AG10803 (cell line): ENCODE measurements at places on chromosomes 6 and 20.

DNA sequence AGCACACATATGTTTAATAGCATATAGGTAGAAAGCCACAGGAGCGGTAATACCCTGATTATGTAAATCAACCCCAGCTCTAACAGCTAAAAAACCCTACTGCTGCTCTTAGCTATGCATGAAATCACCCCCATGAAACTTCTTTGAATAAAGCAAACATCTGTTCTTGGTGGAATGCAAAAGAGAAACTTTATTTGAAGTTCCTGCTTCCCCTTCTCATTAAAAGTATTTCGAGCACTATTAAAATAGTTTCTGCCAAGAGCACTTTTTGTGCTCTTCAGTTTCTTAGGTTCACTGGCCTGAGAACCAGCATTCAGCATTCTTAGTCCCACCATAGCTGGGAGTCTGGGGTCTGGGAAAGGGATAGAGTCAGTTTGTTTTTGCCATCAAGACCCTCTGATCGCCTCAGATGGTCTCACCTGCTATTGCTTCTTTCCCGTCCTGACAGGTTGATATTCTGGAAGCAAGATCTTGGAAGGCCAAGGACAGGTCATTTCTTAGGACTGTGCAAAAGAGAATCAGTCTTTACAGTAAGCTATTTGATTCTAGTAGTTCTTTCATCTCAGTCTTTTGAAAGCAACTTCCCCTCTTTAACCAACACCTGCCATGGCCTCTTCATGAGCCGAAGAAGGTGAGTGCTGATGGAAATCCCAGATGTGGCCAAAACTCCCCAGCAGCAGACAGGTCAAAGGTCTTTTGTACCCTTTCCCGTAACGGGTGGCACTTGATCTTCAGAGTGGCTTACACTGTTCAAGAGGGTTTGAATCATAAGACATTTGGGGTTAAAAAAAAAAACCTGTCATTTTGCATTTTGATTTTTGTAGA, 76.5 kb upstream of the TMEM170B start:
- DNase-seq = no peak

DNA sequence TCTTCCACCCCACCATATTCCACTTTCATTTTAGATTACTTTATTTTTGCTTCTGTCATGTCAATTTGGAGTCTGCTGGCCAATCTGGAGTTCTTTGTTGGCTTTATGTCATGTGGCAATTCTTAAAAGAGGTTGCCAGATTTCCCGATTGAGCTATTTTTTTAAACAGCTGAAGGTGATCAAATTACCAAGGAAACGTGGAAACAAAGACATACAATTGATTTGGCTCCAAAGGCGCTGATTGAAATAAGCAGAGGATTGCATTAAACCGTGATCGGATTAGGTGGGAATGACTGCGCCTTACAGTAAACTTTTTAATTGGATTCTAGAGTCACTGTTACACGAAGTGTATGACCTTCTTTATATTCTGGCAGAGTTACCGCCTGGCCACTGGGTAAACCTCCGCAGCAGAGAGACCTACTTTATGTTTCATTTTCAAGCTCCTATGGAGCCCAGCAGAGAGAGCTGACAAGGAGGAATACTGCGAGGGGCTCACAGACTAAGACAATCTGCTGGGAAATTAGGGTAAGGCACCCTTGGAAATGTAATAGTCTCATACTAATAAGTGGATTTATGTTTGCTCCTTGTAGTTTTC, 37.9 kb downstream of the SIM1 start:
- DNase-seq = peak; percentile 17

DNA sequence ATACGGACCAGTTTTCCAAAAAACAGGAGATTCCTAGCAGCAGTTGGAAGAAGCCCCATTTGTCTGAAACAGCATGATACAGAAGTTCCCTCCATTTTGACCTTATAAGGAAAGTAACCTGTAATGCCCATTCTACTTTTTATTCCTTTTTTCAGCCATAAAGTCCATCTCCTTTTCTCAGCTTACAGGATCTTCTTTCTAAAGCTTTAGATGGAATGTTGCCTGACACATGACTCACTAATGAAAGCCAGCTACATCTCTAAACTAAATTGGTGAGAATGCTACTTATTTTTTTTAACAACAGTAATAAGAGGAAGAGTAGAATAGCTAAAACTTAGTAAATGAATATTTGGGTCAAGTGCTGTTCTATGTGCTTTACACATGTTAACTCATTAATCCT, 234.1 kb downstream of the CDH26 start:
- DNase-seq = peak; percentile 52

GRCh38 chr6:166643891-166644590, 17.0 kb upstream of the RPS6KA2 start:
- DNase-seq = no peak

GRCh38 chr6:166565084-166565967, 21.2 kb downstream of the RAMACL start:
- no peak for DNase-seq

DNA sequence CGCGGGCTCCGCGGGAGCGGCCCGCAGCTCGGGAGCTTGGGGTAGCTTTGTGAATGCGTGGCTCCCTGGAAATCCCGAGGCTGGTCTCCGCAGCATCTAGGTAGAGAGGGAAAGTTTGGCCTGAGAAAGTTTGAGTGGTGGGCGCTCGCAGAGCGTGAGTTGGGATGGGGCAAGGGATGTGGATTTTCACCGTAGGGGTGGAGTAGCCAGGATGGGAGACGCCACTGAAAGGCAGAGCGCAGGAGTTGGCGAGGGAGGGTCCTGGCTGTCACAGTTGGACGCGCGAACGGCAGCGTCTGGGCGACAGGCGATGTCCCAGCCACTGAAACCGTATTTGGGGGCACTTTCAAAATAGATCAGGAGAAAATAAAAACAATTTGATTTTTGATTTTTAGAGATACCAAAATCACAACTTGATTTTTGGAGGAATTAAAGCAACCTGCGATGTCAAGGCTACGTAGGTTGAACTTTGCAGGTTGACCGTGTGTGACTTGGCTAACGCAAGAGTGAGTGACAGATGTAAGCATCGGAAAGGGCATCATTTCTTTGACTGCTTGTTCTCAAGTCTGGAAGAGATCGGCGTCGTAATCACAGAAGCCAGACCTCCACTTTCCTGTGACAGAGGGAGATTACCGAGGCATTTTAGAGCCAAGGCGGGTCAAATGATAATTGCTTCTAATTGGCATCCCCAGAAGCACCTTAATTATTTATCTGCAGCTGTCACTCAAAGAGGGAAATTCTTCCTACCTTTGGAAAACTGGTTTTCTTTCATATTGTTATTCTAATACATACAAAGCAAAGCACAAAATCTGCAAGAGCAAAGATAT, 646 bp downstream of the HEY2 start:
- DNase-seq = no peak

- no peak for DNase-seq
Observed at GRCh38 chr6:99187429-99187828, 162.0 kb downstream of the FAXC start.

GRCh38 chr6:50249493-50249892, 199.8 kb upstream of the DEFB112 start:
- no peak for DNase-seq

DNA sequence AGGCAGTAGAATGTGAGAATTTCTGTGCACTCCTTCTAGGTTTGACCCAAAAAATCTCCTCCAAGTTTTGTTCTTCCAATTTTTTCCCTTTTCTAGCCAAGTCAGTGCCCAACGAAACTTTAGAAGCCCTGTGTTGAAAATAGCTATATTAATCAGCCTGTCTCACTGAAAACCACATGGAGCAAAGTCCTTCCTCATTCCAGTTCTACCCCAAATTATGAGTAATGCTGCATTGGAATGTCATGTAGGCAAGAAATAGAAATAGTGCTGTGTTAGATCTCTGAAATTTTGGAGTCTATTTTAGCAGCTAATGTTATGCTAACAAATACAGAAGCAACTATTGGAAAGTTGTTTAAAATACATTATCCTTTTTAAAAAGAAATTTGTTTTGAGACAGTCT, 725.5 kb downstream of the TBC1D32 start:
- DNase-seq = peak; percentile 38

DNA sequence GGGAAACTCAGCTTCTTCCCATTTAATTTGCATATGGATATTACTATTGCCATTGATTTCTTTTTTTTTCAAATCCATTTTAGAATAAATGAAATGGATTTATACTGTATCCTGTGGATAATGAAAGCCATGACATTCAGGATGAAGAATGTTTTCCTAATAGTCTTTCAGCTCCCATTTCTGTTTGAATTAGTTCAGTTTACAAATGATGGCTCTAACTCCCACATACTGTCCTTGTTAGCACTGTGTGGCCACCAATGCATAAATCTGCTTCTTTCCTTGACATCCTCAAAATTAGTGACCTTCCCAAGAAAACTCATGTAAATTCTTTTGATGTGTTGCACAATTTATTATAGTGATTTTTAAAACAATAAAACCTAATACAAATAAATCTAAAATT, 693.2 kb upstream of the GJE1 start:
- DNase-seq = no peak

GRCh38 chr6:161446296-161446925, 172.6 kb upstream of the AGPAT4 start:
- no peak for DNase-seq

GRCh38 chr20:59334651-59335300, 34.4 kb downstream of the EDN3 start:
- DNase-seq = no peak
